Activated T-cell treated with anti-CD3 and anti-CD28 coated beads, Interleukin-2, amount 50 U/mL, for 4 hours (primary cell): ENCODE measurements at places on chromosomes 11 and 22. TPM values are rescaled to one million over a fixed set of nuclear protein-coding genes. Genes with fewer than 3 reads are reported as not detected.
A peak's percentile ranks its signal among the peaks of the same experiment; 100 is the strongest.

Gene ADAMTS15
- total RNA-seq: not detected

Gene MYOD1
- not detected for total RNA-seq

Gene LIN7C
- total RNA-seq: 41.0 TPM

Gene NPAS4
- total RNA-seq: not detected

Gene SYT13
- 0.05 TPM for total RNA-seq

- DNase-seq: no peak
Observed at GRCh38 chr11:36775130-36775529, 177.1 kb upstream of the RAG2 start.

DNA sequence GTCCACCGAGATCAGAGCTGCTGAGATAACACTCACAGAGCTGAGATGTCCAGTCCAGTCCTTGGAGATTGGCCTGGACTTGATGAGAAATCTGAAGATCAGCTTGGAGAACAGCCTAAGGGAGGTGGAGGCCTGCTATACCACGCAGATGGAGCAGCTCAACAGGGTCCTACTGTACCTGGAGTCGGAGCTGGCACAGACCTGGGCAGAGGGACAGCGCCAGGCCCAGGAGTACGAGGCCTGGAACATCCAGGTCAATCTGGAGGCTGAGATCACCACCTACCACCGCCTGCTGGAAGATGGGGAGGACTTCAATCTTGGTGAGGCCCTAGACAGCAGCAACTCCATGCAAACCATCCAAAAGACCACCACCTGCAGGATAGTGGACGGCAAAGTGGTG lies 33.1 kb downstream of the CLTCL1 start:
- no peak for DNase-seq

GRCh38 chr22:47294576-47294975 lies 532.1 kb downstream of the TBC1D22A start:
- DNase-seq: no peak

DNA sequence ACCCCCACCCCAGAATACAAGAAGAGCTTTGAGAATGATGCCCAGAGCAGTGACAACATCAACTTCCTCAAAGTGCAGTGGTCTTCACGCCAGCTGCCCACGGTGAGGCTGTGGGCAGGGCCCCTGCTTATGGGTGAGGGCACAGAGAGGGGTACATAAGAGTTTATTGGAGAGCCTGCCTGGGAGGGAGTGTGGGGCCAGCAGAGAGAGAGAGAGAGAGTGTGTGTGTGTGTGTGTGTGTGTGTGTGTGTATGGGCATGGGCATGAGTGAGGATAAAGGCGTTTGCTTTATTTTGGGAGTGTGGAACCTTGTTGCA lies 9.5 kb downstream of the PHOX2A start:
- DNase-seq: no peak

- peak; percentile 78 for DNase-seq
Observed at GRCh38 chr11:69122630-69123431, 32.9 kb upstream of the SMIM38 start.
